ENCODE measurements at places on chromosomes 1 and 21.

- H3K4me1 ChIP-seq, result peaks cover 15% of the 10 kb centered on the region
- H3K27me3 ChIP-seq, result no peaks in the 10 kb centered on the region
- 0 out of 2 replicates have a peak, but pooled peaks cover 1% of the 10 kb centered on the region for H3K36me3 ChIP-seq
- no peak for DNase-seq
- no peak overlapping the region for H3K4me3 ChIP-seq
These were observed 58.9 kb downstream of the TEX35 start for GRCh38 chr1:178571807-178572206.

GRCh38 chr1:5161372-5161771, 507.0 kb downstream of the AJAP1 start:
- H3K27ac ChIP-seq, result no peak overlapping the region
- H3K4me1 ChIP-seq, result no peaks in the 10 kb centered on the region
- no peak overlapping the region for H3K4me3 ChIP-seq
- peaks cover 16% of the 10 kb centered on the region for H3K36me3 ChIP-seq
- DNase-seq, result no peak

- no peaks in the 10 kb centered on the region for H3K36me3 ChIP-seq
- no peak within 1 kb of the TSS for H3K27ac ChIP-seq
- H3K27me3 ChIP-seq, result peaks cover 5% of the 10 kb centered on the region
These were observed at the start of gene DENND2D for GRCh38 chr1:111199881-111200801. DENND2D (minus strand) TSS chr1:111200646; CDS start chr1:111200459, 187 bp downstream.

- DNase-seq, result no peak
- no peak overlapping the region for H3K27ac ChIP-seq
- H3K36me3 ChIP-seq, result no peaks in the 10 kb centered on the region
- no peak overlapping the region for H3K4me3 ChIP-seq
- H3K4me1 ChIP-seq, result peaks cover 6% of the 10 kb centered on the region
- peaks cover 21% of the 10 kb centered on the region for H3K27me3 ChIP-seq
These were observed 5.3 kb upstream of the ADARB1 start for GRCh38 chr21:45069085-45069484.

DNA sequence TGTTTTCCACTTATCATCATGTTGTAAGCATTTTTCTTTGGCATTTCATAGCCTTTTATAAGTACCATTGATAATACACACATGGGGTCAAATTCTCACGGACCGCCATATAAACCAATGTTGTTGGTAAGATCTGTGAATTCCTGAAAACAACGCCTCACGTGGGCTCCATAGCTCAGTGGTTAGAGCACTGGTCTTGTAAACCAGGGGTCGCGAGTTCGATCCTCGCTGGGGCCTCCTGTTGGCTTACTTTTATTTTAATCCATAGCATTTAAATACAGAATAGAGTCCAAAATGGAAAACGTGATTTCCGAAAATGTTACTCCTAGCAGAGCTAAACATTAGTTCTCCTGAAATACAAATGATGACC, 83.1 kb downstream of the HHIPL2 start:
- peak overlapping the region; percentile 77 for H3K27ac ChIP-seq
- peak; percentile 69 for DNase-seq
- no peaks in the 10 kb centered on the region for H3K27me3 ChIP-seq
- H3K4me1 ChIP-seq, result peaks cover 30% of the 10 kb centered on the region

- no peaks in the 10 kb centered on the region for H3K36me3 ChIP-seq
- peaks cover 22% of the 10 kb centered on the region for H3K4me1 ChIP-seq
- no peak overlapping the region for H3K27ac ChIP-seq
- H3K27me3 ChIP-seq, result no peaks in the 10 kb centered on the region
- no peak for DNase-seq
- no peak overlapping the region for H3K4me3 ChIP-seq
These were observed 430.1 kb downstream of the KCNT2 start for GRCh38 chr1:196178083-196178635.

- H3K4me3 ChIP-seq, result no peak overlapping the region
- no peaks in the 10 kb centered on the region for H3K36me3 ChIP-seq
- H3K4me1 ChIP-seq, result peaks cover 5% of the 10 kb centered on the region
These were observed 116.2 kb downstream of the PRDM2 start for GRCh38 chr1:13816016-13816760.

- H3K4me3 ChIP-seq, result no peak overlapping the region
- H3K36me3 ChIP-seq, result peaks cover 63% of the 10 kb centered on the region
- H3K27ac ChIP-seq, result peak overlapping the region; percentile 39
- peaks cover 36% of the 10 kb centered on the region for H3K4me1 ChIP-seq
- DNase-seq, result no peak
These were observed 38.9 kb downstream of the TOR3A start for GRCh38 chr1:179120736-179121135.

GRCh38 chr21:41903559-41904351, 24.6 kb upstream of the PRDM15 start:
- no peak overlapping the region for H3K27ac ChIP-seq
- DNase-seq, result no peak
- peaks cover under 1% of the 10 kb centered on the region for H3K27me3 ChIP-seq
- peaks cover 33% of the 10 kb centered on the region for H3K36me3 ChIP-seq

- no peak overlapping the region for H3K4me3 ChIP-seq
- no peak overlapping the region for H3K27ac ChIP-seq
- peaks cover 10% of the 10 kb centered on the region for H3K27me3 ChIP-seq
- H3K36me3 ChIP-seq, result no peaks in the 10 kb centered on the region
- peaks cover 29% of the 10 kb centered on the region for H3K4me1 ChIP-seq
These were observed 4.8 kb upstream of the SLAMF9 start for GRCh38 chr1:159958719-159959380.

DNA sequence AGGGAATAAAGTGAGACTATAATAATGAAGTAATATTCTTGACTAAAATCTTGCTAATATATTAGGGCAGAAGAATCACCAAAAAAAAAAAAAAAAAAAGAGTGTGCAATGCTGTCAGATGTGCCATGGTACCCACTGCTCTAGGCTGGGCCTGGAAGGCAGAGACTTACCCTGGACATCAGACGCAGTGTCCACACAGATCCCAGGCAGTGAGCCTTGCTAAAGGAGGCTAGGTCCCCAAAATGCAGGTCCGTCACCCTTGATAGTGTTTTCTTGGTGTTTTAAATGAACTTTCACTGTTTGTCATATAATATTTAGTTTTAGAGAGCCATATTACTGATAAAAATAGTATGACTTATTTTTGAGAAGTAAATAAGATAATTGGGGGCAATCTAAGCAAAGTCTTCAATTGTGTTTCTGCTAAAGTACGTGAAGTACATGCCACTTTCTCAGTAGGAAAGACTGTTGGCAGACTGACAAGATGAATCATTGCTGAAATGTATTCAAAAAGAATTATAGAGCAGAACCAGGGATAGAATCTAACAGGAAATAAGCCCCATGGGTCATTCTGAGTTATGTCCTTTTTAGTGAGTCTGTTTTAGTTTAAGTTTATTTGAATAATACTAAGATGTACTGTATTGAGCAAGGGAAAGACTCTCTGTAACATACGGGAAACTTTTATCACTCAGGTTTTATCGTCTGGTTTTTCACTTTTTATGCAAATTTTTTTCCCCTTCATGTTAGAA, 74.6 kb upstream of the PDC start:
- H3K36me3 ChIP-seq, result peaks cover 9% of the 10 kb centered on the region
- H3K27me3 ChIP-seq, result no peaks in the 10 kb centered on the region
- DNase-seq, result peak; percentile 96
- peak overlapping the region; percentile 54 for H3K4me3 ChIP-seq
- H3K4me1 ChIP-seq, result peaks cover 81% of the 10 kb centered on the region

DNA sequence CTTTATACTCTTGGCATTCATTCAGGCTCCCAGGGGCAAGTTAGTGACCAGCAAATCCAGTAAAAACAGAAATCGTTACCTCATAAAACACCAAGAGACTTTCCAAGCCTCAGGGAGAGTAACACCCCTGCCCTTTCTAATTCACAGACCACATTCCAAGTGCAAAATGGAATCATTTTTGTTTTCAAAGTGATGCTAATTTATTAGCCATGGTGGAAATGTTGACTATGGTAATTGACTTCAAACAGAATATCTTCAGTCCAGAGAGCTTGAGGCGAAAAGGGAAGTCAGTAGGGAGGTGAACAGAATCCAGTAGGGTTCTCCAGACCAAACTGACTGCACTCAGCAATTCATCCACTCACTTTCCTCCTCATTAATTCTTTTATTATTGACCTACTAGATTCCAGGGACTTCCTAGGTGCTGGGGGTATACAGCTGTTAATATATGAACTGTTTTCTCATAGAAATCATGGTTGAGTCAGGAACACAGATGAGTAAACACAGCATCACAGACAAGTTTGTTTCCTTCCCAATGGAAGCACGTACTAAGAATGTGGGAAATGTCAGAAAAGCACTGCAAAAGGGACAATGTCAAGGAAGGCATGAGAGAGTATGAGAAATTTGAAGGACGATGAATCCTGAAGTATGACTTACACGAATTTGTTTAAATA, 388.5 kb upstream of the C1orf87 start:
- H3K27ac ChIP-seq, result no peak overlapping the region
- no peak for DNase-seq
- no peaks in the 10 kb centered on the region for H3K27me3 ChIP-seq
- H3K4me3 ChIP-seq, result no peak overlapping the region

DNA sequence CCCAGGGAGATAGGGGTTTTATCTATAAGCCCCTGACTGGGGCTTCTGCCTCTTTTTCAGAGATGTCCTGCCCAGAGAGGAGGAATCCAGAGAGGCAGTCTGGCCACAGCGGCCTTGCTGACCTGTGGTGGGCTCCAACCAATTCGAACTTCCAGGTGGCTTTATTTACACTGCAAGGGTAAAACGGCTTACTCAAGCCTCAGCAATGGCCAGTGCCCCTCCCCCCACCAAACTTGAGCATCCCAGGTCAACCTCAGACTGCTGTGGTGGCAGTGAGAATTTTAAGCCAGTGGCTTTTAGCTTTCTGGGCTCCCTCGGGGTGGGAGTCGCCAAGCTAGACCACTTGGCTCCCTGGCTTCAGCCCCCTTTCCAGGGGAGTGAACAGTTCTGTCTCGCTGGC, 384.0 kb upstream of the BEND5 start:
- no peaks in the 10 kb centered on the region for H3K4me1 ChIP-seq
- H3K27me3 ChIP-seq, result no peaks in the 10 kb centered on the region
- DNase-seq, result no peak
- no peak overlapping the region for H3K4me3 ChIP-seq
- H3K27ac ChIP-seq, result no peak overlapping the region
- no peaks in the 10 kb centered on the region for H3K36me3 ChIP-seq

GRCh38 chr1:199858856-199859255, 168.7 kb upstream of the NR5A2 start:
- peak overlapping the region; percentile 91 for H3K27ac ChIP-seq
- no peak for DNase-seq
- H3K4me3 ChIP-seq, result peak overlapping the region; percentile 47
- H3K36me3 ChIP-seq, result peaks cover 10% of the 10 kb centered on the region

DNA sequence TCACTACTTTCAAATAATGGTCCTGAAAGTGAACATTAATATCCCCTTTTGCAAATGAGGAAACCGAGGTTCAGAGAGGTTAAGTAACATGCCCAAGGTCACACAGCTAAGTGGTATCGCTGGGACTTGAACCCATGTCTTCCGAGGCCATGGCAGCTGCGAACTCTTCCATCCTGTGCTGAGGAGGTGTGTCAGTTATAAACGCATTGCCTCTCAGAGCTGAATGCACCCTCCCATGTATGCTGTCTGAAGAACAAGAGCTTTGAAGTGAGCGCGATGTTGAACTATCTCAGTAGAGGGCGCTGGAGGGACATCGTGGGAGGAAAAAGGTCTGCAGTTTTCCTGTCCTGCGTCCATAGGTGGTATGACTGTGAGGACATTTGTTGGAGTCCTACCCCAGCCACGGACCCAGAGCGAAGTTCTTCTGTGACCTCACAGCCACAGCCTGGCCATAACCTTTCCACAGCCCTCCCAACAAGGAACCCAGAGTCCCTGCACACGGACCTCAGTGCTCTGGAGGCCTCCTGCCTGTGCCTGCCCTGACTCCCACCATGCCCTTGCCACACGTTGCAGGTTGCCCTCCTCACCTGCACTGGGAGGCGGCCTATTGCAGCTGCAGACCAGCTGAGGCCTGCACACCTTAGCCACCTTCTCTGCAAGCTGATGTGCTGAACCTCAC, 7.5 kb downstream of the MYOC start:
- no peaks in the 10 kb centered on the region for H3K36me3 ChIP-seq
- H3K4me3 ChIP-seq, result peak overlapping the region; percentile 47
- H3K27ac ChIP-seq, result 0 out of 2 replicates have a peak overlapping the region, but pooled peaks have one; percentile 23
- peak; percentile 84 for DNase-seq

GRCh38 chr1:217363319-217363718, 267.6 kb downstream of the GPATCH2 start:
- H3K27me3 ChIP-seq, result no peaks in the 10 kb centered on the region
- H3K4me3 ChIP-seq, result peak overlapping the region; percentile 19
- no peaks in the 10 kb centered on the region for H3K36me3 ChIP-seq
- H3K27ac ChIP-seq, result no peak overlapping the region
- DNase-seq, result peak; percentile 10

GRCh38 chr1:6489799-6490180, 1.7 kb downstream of the PLEKHG5 start:
- H3K4me1 ChIP-seq, result peaks cover 25% of the 10 kb centered on the region
- peak overlapping the region; percentile 52 for H3K27ac ChIP-seq
- peak; percentile 51 for DNase-seq
- no peaks in the 10 kb centered on the region for H3K36me3 ChIP-seq
- H3K27me3 ChIP-seq, result peaks cover under 1% of the 10 kb centered on the region
